Renal pelvis (tissue), 12 donors: ENCODE measurements at places on chromosomes 16 and 17.

DNA sequence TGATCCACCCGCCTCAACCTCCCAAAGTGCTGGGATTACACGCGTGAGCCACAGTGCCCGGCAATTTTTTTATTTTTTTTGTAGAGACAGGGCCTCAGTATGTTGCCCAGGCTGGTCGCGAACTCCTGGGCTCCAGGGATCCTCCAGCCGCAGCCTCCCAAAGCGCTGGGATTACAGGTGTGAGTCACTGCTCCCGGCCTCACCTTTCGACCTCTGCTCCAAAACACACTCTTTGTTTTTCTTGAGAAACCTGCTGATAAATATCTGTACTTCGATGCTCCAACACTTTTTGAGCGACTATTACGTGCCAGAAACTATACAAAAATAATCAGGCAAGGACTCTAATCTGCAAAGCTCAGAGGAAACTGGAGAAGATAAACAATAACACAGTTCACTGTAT is 1.0 kb downstream of the MED1 start:
- no peak for DNase-seq

- no peak for DNase-seq
These were observed 141.3 kb downstream of the ABCC12 start for GRCh38 chr16:48014349-48015135.

GRCh38 chr16:30775131-30775391 is 11.9 kb downstream of the ZNF629 start:
- DNase-seq, result no peak

- DNase-seq, result peak; percentile 83
These were observed 7.5 kb downstream of the MARCHF10 start for GRCh38 chr17:62800585-62800984.

- DNase-seq, result no peak
These were observed 75.8 kb upstream of the CNTNAP4 start for GRCh38 chr16:76201385-76201784.
